ENCODE measurements at places on chromosomes 5 and 9.

GRCh38 chr9:108710424-108710823, 145.4 kb downstream of the ACTL7B start:
- DNase-seq, result no peak

- DNase-seq, result peak; percentile 71
Measured at GRCh38 chr5:16179511-16179935, at the start of gene MARCHF11. Gene MARCHF11, minus strand, starts transcription at chr5:16179791. Its CDS starts 216 bp downstream, at chr5:16179575.

- DNase-seq, result no peak
Measured at GRCh38 chr5:50853151-50853550, 186.7 kb downstream of the PARP8 start.

DNA sequence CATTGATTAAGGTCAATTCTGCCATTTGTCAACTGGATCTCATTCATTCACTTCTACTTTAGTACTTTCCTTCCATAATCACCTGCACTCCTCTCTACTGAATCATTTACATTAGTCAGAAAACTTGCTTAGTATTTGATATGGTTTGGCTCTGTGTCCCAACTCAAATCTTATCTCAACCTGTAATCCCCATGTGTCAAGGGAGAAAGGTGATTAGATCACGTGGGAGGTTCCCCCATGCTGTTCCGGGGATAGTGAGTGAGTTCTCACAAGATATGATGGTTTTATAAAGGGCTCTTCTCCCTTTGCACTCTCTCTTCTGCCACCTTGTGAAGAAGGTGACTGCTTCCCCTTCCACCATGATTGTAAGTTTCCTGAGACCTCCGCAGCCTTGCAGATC, 23.7 kb upstream of the UGCG start:
- no peak for DNase-seq

DNA sequence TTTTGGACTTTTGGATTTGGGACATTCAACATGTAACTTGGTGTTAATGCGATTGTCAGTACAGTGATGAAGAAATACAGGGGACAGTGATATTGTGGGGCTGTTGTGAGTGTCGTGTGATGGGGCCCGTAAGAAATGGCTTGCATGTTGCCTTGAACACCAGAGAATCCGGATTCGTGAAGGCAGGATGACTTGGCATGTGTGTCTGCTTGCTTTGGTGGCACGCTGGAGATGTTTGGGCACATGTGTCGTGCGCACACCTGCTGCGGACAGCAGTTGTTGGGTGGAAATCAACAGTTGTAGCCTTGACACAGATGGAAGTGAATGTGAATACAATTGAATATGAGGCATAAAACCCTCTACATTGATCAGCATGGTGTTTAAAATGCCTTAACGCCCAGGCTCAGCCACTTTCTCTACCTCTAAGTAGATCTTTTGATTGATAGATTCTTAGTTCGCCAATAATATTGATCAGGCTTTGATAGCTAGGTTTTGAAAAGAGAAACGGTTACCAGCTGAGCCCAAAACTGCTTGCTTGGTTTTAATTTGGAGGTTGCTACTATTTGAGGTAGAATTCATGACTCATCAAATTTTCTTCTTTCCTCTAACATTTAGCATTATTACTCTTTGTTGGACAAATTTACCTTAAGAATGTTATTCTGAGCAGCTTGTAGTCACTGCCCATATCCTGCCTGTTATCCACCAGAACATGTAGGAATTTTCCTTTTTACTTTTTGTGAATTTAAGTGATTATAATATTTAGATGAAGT, 94.4 kb downstream of the TRIO start:
- DNase-seq, result no peak

DNA sequence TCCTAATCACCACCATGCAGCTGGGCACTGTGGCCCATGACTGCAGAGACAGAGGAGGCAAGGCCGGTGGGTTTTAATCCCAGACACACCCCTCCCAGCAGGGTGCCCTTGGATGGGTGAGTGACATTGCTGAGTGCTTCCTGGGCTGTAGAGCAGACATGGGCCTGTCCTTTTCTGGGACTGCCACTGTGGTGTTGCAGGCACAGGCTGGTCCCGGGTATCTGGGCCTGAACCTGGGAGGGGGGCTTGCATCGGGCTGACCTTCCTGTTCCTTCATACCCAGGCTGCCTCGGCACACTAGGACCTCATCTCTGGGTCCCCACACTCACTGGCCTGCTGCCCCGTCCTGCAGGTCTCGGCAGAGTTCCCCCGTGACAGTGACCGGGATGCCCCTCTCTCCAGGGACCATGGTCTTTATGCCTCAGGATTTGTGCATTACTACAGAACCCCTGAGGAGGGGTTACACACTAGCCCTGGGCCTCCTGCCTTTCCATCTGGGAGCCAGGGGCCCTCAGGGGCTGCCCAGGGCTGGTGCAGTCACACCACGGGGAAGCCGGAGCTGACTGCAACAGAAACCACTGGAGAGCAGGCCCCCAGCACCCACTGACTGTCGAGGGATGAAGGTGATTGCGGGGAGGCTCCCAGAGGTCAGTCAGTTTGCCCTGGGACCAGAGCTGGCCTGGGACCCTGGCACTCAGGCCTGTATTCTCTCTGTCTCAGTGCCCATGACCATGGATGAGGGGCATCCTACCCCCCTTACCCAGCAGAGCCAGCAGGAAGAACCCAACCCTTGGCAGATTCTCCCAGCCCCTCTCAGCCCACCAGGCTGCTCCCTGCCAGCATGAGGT, 8.9 kb upstream of the SLC25A48 start:
- DNase-seq, result no peak

- DNase-seq, result no peak
Measured at GRCh38 chr9:99894826-99895225, 11.6 kb upstream of the STX17 start.

All from NCI-H510A (cell line).